ENCODE measurements at places on chromosomes 12 and 14.

DNA sequence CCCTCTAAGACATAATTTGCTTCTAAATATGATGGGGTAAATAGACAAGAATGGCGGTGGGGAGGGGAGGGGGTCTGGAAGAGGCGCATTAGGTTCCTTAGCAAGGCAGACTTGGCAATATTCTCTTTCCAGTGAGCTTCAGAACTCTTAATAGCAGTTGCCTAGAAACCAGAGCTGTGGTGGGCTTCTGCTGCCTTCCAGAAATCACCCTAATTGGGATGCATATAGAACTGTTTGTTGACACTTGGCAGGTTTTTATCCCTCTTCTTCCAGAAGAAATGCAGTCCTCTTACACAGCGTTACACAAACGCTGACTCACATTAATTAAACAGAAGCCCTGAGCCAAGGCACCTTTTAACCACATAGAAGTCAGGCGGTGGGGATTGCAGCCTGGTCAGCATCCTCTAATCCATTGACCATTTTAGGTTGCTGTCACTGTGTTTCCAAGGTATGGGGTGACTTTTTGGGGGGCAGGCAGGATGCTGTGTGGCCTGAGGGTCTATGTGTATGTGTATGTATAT lies 114.1 kb downstream of the CCDC60 start:
- no peak for DNase-seq

- DNase-seq = no peak
Observed at GRCh38 chr12:66032739-66033138, 97.8 kb downstream of the LLPH start.

DNA sequence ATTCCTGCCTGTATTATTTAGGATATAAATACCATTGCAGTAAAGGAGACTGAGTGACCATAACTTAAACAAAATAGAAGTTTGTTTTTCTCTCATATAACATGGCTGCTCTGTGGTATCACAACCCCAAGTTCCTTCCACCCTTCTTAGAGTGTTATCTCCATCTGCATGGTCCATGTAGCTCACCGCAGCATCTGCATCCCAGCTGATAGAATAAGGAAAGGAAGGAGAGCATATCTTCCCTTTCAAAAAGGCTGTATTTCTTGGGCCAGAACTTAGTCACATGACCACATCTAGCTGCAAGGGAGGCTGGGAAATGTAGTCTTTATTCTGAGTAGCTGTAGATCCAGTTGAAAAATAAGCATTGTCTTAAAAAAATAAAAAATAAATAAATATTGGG lies 184.8 kb upstream of the NUDT4 start:
- no peak for DNase-seq

DNA sequence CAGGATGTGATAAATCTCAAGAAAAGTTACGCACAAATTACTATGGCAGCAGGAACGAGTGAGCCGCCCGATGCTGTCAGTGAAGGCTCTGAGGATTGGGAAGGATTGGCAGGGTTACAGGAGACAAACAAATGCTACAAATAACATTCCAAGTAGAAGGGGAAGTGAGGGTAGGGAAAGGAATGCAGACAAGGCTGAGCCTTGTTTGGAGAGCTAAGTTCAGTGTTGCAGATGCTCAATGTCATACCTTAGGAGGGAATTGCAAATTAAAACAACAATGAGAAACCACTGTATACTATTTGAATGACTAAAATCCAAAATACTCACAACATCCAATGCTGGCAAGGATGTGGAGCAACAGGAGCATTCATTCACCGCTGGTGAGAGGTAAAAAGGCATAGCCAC lies 1.3 kb downstream of the CLEC9A start:
- no peak for DNase-seq

- no peak for DNase-seq
Observed at GRCh38 chr14:99573436-99574098, 30.4 kb downstream of the CCDC85C start.

DNA sequence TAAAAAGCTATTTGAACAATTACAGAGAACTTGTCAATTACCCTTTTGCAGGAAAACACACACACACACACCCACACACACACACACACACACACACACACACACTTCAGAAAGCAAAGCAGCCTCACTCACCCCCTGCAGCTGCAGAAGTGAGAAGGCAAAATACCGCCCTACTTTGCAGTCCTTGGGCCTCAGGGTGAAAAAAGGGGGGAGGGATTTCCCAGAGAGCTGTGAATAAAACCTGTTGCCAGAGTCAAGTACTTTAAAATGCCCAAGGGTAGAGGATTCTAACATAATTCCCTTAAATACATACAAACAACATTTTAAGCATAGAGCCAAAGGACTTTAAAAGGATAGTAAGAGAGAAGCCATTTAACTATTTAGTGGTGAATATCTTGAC lies 285.9 kb downstream of the MDGA2 start:
- DNase-seq = no peak

DNA sequence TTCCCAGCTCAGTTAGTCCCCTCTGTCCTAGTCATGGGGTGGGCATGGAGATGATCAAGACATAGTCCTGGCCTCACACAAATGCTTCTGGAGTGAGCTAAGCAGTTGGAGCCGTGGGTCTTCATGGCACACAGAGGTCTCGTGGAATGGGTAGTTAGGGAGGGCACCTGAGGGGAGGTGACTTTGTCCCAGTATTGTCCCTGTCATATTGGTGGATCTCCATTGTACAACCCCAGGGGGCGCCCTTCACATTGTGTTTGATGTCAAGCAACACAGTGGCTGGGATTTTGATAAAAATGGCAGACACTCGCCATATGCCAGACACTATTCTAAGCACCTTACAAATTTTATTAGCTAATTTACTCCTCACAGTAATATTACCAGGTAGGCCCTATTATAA lies 175.4 kb upstream of the LHX5 start:
- DNase-seq = no peak

GRCh38 chr12:106984588-106985137 lies 2.3 kb downstream of the MTERF2 start:
- DNase-seq = no peak

DNA sequence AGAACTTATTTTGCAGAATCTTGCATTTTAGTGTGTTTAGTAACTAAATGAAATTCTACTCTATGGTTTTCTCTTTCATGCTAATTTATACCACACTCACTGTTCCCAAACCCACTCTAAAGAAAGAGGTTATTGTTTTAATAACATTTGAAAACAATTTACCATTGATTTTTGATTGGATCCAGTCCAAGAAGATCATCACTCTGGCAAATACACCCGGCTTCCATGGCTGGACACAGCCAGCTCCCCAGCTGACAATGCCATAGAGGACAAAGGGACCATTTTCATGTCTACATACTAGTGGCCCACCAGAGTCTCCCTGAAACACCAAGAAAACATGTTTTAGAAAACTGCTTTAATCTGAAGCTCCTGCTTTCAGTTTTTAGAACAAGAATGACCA lies 42.4 kb downstream of the OVCH1 start:
- no peak for DNase-seq

DNA sequence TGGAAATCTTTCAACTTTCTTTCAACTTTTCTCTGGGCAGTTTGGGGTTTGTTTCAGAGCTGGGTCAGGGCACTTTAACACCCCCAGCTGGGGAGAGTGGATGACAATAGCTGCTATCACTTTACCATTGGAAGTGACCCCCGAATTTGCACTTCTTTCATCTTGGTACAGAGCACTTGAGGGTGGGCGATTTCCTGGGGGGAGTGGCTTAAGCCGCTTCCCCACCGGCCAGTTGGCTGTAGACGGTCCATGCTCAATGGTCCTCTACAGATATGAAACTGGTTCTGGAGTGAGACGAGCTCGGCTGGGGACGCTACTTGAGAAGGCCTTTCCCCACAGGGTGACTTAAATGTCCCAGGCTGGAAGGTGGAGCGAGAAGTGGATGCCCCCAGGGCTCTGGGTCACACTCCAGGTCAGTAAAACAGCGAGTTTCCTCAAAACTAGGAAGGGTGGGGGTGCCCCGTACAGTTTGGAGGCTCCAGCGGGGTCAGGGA lies at the start of gene VRTN:
TSS of gene VRTN (plus strand) at position 231 of the 494 bp plus-strand sequence. CDS start 8,313 bp downstream, outside the sequence.
- DNase-seq = no peak

GRCh38 chr14:59632381-59632780 lies 55.8 kb upstream of the CCDC175 start:
- DNase-seq = peak; percentile 39

DNA sequence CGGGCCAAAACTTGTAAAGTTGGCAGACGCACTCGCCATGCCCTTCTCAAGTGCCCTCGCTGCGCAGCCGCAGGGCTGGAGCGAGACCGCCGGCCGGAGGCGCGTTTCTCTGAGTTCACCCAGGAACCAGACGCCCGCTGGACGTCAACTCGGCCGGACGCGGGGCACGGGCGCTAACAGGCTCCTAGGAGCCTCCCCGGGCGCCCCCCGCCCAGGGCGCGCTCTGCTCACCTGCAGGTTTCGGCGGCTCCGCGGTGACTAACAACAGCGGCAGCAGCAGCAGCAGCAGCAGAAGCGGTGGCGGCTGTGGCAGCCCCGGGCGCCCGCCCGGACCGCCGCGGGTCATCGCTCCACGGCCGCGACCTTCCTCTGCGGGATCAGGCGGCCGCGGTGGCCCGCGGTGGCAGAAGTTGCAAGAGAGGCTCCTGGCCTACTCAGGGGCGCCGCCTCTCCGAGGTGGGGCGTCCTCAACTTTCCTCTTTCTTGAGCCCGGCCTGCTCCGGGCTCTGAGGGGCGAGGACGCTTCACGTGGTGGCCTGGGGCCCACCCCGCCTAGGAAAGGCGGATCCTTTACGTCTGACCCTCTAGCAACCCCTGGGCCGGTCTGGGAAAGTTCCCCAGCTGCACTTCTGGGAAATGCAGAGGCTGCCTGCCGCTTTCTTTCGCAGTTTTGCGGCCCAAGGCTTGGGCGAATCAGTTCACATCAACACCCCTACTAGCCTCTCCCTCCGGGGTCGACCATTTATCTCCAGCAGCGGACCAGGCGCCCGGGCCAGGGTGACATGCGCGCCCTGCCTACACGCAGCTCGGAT lies at the start of gene PLBD1:
TSS of gene PLBD1 (minus strand) at position 533 of the 812 bp plus-strand sequence. CDS start at position 346, 187 bp downstream.
- DNase-seq = peak; percentile 77

DNA sequence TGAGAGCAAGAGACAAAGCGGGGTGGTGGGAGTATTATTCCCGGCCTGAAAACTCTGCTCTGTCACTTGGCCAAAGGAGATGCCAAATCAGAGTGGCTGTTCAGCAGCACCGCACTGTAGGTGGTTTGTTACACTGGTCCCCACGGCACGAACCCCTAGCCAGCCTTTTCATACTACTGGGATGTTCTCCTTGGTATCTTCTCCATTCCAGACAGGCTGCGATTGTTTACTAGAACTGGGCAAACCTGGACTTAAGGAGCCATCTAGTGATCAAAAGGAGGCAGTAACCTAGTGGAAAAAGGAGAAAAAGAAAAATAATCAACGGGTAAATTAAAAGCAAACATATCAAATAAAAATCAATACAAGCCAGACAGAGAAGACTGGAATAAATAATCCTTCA lies 58.9 kb upstream of the TMTC2 start:
- DNase-seq = peak; percentile 5

All from HuH-7 (cell line).